Kidney tubule cell (primary cell): ENCODE measurements at places on chromosomes 16 and 17.

DNA sequence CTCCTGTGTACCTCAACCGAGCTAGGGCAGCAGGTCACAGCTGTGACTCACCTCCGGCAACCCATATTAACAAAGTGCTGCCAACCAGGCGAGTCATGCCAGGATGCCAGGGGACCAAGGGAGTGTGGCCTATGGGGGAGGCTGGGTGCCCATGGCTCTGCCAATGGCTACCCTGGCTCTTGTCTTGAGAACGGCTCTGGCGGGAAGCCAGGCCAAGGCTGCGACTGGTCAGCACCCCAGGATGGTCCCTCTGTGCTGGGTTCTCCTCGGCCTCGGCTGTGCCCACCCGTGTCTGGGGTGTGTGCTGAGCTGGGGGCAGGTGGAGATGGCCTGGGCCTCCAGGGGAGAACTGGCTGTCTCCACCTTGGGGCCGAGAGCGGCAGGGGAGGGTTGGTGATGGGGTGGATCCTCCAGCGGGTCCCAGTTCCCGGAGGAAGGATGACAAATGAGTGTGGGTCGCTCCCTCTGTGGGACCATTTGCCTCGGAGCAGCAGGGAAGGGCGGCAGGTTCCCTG lies 75.8 kb downstream of the MRC2 start:
- DNase-seq = peak; percentile 96

DNA sequence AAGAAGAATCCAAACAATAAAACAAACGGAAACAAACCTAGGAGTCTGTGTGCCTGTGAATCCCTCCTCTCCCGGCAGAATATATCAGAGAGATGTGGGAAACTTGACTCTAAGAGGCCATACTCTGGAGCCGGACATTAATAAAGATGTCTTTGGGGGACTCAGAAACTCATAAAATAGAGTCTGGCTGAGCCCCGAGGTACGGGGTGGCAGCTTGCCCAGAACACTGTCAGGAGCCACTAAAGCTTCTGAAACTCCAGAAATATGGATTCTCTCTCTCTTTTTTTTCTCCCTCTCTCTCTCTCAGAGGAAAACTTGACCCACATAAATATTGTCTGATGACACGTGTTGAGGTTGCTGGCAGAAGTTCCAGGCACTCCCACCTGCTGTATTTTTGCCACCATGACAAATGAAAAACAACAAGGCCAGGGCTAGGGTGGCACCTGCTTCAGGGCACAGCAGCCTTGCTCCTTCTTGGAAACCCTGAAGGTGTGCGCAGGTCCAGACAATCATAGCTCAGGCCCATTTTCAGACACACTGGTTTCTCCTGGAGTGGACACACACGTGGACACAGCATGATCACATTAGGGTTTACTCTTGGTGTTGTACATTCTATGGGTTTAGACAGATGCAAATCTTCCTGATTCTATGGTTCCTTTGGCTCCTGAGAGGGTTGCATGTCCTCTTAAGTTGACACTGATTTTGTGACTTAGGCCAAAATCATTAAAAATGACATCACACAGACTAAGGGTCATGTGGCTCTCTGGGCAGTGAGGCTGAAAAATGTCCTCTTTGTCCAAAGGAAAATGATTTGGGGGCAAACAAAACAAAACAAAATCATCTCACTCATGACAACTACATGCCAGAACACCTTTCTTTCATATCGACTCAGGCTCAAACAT lies 282.6 kb upstream of the IRX3 start:
- no peak for DNase-seq

- DNase-seq = peak; percentile 47
These were observed 52.3 kb upstream of the LGALS9 start for GRCh38 chr17:27578718-27579085.

GRCh38 chr17:47733674-47734410 lies 806 bp downstream of the TBX21 start:
- no peak for DNase-seq

GRCh38 chr17:75813081-75814020 lies 28.7 kb downstream of the UNK start:
- no peak for DNase-seq

GRCh38 chr17:72492494-72492893 lies 371.7 kb downstream of the SOX9 start:
- DNase-seq = peak; percentile 42

DNA sequence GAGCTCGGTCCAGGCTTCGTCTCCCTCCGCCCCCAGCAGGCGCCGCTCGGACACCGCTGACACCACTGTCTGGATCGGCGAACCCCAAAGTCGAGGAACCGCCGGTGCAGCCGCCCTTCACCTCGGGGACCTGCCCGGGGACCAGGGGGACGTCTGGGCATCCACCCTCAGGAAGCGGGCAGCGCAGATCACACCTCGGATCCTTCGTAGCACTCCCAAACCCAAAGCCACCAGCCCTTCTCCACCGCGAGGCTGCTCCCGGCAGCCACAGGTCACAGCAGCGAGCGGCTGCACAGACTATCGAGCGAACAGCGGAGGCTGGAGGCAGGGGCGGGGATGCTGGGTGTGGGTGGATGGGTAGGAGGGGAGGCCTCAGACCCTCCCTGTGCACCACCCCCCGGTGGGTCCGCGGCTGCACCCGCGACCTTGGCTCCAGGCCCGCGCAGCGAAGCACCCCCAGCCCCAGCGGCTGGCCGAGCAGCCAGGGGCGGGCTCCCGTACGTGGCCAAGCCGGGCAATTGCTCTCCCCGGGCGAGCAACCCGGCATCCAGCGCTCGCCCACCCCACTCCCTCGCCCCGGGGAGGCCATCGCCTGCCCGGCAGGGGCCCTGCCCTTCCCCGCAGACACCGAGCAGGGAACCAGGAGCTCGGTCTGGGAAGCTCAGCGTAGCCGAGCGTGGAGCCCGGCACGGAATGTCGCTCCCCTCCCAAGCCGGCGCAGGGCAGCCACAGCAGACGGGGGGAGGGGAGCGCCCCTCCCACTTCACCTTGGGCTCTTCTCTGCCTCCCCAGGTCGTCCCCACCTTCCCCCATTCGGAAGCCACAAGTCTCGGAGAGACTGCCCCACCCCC lies 1.0 kb downstream of the SDK2 start:
- peak; percentile 14 for DNase-seq

- peak; percentile 50 for DNase-seq
These were observed 58.5 kb upstream of the CREBBP start for GRCh38 chr16:3938843-3939624.

GRCh38 chr17:72393553-72393952 lies 272.7 kb downstream of the SOX9 start:
- DNase-seq = peak; percentile 96

DNA sequence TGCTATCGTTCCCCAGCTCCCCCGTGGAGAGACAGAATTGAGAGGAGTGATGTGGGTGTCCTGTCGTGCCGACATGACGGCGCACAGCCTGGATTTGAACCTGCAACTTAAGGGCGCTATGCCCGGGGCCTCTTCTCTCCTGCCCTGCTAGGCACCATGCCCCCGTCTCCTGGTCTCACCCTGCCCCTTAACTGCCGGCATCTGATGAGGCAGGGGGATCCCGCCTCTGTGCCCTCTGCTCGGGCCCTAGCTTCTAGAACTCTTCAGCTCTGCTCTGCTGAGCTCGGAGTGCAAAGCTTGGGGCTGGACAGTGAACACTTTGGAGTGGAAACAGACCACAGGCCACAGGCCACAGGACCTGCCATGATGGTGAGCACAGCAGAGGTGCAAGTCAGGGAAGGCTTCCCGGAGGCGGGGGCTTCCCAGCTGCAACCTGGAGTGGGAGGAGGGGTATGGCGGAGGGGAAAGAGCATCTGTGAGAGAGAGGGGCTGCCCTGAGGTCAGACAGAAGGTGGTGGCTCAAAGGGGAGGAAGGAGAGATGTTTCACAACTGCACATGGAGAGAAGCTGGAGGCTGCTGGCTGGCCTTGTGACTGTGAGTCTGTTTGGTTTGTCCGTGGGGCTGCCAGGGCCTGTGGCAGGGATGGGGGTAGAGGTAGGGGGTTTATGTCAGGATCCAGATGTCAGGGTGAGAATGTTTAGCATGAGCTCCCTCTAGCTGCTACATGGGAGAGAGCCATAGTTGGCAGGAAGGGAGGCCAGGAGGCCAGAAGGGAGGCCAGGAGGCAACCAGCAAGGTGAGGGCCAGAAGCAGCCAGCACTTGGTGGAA lies 107.8 kb downstream of the CRLF3 start:
- DNase-seq = no peak

- DNase-seq = peak; percentile 78
These were observed 10.3 kb upstream of the TVP23A start for GRCh38 chr16:10828851-10829366.

DNA sequence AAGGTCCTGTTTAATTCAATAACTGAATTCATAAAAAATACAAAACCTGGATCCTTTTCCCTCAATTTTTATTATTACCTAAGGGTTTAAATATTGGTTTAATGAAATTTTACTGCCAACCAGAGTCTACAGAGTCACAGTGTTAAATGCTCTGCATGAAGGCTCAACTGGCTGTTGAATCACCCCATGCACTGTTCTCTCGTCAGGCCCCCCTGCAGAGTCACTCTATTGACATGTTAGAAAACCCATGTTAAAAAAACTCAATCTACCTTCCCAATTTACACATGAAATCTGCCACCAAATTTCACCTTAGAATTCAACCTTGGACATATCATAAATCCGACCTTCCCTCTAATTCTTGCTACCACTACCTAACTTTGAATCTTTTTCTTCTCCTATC lies 43.3 kb upstream of the ULK2 start:
- no peak for DNase-seq

DNA sequence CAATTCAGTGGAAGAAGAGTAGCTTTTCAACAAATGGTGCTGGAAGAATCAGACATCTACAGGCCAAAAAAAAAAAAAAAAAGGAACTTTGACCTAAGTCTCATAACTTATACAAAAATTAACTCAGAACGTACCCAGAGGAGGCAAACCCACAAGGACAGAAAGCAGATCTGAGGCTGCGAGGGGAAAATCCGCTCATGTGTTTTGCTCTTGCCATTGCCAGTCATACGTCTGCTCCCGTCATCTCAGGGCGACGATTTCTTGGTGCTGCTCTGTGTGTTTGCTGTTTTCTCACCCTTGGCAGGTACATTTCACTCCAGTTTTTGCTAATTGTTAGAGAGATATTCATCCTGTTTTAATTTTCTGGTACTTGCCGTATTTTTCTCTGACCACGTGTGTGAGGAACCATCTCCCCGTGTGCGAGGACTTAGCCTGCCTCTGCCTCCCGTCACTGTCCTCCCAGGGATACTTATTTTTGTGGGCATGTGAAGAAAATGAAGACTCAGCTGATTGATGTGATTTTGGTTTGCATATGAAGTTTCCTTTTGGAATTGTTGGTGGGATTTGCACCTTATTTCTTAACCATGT lies 33.4 kb upstream of the ACSF3 start:
- DNase-seq = no peak

DNA sequence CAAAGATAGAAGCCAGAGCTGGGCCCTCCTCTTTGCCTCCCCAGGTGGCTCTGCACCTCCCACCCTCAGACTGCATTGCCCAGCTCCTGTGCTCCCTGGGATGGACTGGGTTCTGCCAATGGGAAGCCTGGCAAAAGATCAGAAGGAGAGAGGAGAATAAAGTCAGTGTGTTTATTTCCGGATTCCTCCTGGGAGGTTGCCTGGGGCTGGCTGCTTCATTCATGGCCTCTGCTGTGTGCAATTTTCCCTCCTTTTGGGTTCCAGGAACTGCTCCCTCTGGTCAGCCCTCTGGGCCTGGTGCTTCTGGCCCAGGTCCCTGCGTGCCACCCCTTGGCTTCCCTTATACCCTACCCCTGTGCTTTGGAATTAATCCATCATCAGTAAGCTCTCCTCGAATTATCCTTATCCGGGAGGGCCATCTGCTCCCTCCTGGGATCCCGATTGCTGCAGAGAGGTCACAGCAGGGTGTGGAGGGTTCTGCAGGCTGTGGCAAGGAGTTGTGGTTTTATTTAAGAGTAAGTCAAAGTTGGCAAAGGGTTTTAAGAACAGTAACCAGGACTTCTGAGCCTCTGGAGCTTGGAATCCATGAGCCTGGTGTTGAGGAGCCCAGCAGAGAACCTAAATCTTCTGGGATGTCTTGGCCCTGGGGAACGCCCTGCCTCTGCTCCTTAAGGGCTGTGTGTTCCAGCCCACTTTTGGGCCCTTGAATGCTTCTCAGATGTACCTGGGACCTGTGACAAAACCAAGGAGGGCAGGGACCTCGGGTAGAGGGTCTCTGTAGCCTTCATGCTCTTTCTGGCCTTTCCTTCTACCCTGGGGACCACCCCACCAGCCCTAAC lies 8.2 kb upstream of the MMP2 start:
- DNase-seq = peak; percentile 18

DNA sequence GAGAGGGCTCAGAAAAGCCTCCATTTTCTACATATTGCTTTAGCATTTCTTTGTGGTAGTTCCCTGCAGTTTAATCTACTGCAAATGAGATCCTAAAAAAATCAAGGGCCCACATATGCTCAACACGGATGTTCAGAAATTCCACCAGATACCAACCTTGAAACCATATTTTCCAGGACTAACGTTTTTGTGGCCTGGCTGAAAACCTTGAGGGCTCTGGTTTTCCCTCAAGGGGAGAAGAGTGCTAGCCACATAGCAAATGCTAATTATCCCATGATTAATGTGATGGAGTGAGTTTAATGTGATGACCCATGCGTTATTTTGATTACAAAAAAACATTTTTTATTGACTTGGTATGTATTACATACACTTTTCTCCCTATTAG lies 68.9 kb downstream of the SNX11 start:
- DNase-seq = no peak

DNA sequence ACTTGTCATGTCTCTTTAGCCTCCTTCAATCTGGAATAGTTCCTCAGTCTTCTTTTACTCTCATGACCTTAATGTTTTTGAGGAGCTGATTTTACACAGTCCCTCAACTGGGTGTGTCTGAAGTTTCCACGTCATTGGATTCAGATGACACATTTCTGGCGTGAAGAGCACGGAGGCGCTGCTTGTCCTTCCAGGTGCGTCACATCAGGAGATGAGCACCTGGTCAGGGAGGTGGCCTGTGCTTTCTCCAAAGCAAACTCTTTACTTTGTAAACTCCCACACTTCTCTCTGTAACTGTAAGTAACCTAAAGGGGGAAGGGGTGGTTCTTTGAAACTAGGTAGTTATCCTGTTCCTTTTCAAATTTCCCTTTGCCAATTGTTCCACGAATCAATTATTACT lies 52.5 kb upstream of the MNT start:
- no peak for DNase-seq

- no peak for DNase-seq
These were observed 20.0 kb downstream of the ACSF3 start for GRCh38 chr16:89113661-89114060.

DNA sequence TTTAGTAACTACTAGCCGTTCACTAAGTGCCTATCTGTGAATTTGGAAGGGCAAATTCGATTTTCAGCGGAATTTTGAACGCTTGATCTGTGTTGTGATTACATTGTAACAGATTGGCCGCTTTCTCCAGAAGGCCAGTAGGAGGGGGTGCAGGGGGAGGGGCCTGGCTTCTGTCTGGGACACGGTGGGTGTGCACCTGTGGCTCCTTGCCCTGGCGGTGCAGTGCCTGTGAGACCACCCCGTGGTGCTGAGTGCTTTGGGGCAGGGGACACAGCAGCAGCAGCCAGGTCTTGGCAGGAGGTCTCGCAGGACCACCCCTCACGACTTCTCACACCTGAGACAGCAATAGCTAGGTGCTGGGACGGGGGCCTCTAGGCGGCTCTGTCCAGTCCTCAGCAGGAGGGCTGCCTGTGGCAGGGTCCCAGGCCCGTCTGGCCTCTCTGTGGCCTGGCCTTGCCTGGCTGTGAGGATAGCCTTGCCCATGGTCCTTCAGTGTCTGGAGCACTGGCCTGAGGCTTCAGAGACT lies 1.8 kb downstream of the UBE2I start:
- DNase-seq = no peak

GRCh38 chr16:70757183-70757582 lies 43.8 kb downstream of the VAC14 start:
- DNase-seq = no peak
